ENCODE measurements at places on chromosomes 11 and 22. TPM values are rescaled to one million over a fixed set of nuclear protein-coding genes. Genes with fewer than 3 reads are reported as not detected.

The SPINDOC gene
- 15.7 TPM for total RNA-seq

The UPK3A gene
- not detected for total RNA-seq

The POU2AF1 gene
- total RNA-seq = 5.1 TPM

The TEX12 gene
- total RNA-seq = not detected

The FIBIN gene
- total RNA-seq = 1.6 TPM

The OPCML gene
- not detected for total RNA-seq

DNA sequence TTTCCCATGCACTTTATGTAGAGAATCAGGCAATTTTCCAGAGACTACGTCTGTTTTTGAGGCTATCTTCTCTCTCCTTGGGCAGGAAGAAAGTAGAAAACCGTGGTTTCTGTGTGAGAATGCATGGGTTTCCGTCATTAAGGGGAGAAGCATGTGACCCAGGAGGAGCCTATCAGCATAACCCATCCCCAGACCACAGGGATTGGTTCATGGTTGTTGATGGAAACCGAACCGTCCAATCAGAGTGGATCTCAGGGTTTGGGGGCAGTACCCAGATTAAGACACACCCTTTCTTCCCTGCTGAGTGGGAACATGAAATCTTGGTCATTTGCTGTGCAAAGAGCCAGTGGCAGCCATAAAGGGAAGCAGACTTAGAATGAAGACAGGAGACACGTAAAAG is 517.8 kb downstream of the MN1 start:
- DNase-seq = no peak

- DNase-seq = no peak
These were observed 32.2 kb downstream of the CYTH4 start for GRCh38 chr22:37314315-37315074.

DNA sequence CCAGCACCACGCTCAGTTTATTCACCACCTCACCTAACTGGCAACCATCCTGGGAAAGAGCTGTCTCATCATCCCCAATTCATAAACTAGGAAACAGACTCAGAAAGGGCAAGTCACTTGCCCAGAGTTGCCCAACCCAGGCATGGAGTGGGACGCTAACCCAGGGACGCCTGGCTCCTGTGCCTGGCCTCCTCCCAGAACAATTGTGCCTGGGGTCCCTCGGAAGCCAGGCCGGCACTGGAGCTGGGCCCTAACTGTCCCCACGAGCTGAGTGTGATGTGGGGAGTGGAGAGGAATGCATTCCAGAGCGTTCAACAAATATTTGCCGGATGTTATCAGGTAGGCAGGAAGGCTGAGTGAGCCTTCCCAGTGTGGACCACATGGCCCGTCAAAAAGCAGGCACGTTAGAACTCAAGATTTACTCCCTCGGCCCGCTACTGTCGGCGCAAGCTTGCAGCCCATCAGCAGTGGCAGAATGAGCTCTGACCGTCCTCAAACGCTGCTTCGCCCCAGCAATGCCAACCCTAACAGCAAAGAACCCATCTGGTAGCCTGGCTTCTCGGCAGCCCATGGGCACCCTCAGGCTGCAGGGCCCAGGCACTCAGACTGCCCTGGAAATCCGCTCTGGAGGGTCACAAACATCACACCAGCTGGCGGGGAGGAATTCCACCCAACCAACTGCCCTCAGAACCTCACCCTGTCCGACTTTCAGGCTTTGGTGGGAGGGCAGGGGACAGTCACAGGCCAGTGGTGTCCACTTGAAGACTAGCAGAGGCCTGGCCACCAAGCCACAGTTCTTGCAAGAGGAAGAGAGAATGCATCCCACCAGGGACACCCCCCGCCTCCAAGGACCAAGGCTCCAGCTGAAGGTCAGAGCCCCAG is 35.6 kb downstream of the MYH9 start:
- DNase-seq = no peak

- DNase-seq = no peak
These were observed 13.9 kb downstream of the MUC15 start for GRCh38 chr11:26558190-26558589.

DNA sequence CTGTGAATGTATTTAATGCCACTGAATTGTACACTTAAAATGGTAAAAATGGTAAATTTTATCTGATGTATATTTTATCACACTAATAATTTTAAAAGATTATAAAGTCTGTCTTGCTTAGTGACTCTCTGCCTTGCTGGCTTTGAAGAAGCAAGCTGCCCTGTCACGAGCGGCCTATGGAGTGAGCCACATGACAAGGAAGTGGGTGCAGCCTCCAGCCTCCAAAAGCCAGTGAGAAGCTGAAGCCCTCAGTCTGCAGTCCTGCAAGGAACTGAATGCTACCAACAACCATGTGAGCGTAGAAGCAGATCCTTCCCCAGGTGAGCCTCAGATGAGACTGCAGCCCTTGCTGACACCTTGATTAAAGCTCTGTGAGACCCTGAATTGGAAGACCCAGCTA is 20.0 kb downstream of the C11orf24 start:
- DNase-seq = no peak

DNA sequence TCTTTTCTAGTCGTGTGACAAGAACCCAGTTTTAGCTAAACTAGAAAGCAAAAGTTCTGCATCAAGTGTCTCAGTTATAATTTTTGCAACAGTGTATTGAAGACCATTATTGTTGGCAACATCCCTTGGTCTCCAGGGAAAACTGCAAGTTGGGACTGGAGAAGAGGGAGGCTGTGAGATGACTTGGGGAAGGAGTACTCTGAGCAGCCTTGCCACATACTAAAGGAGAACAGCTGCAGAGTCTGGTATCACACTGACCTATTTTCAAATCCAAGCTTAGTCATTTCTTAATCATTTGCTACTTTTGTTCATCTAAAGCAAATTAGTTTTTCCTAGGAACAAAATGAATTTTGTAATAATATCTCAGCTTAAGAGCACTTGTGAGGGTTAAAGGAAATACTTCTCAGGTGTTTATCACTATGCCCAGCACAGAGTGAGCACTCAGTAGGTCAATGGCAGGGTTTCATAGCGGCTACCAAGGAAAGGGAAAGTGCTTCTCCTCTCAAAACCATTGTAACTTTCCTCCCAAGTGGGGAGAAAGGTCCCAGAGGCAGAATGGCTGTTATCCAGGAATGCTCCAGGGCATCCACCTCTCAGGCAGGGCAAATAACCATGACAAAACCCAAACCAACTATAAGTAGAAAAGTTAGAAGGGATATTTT is 247.1 kb downstream of the C11orf87 start:
- no peak for DNase-seq

DNA sequence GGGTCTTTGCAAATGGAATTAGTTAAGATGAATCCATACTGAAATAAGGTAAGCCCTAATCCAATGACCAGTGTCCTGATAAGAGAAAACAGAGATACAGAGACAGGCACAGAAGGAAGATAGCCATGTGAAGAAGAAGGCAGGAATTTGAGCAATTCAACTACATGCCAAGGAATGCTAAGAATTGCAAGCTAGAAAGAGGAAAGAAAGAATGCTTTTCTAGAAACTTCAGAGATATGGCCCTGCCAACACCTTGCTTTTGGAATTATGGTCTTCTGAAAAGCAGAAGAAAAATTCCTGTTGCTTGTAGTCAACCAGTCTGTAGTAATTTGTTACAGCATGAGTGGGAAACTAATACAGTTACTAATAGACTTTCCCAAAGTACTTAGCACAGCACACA is 111.3 kb downstream of the SLC17A6 start:
- DNase-seq = no peak

- DNase-seq = no peak
These were observed 8.5 kb upstream of the DENND5A start for GRCh38 chr11:9273376-9274336.

- peak; percentile 16 for DNase-seq
These were observed 46.2 kb downstream of the BLID start for GRCh38 chr11:122069707-122070360.

DNA sequence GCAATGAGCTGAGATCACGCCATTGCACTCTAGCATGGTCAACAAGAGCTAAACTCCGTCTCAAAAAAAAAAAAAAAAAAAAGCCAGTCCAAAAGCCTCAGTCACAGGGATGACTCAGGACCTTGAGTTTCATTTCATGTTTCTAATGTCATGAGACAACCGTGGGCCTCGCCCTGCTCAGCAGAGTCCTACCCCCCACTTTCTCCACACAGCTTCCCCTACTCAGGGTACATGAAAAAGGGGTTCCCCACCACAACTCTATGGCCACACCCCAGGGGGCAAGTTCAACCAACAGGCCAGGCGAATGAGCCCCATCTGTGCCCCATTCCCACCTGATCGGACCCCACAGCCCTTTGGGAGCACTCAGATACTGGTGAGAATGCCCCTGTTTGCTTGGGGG is 24.3 kb upstream of the ADA2 start:
- DNase-seq = peak; percentile 57

DNA sequence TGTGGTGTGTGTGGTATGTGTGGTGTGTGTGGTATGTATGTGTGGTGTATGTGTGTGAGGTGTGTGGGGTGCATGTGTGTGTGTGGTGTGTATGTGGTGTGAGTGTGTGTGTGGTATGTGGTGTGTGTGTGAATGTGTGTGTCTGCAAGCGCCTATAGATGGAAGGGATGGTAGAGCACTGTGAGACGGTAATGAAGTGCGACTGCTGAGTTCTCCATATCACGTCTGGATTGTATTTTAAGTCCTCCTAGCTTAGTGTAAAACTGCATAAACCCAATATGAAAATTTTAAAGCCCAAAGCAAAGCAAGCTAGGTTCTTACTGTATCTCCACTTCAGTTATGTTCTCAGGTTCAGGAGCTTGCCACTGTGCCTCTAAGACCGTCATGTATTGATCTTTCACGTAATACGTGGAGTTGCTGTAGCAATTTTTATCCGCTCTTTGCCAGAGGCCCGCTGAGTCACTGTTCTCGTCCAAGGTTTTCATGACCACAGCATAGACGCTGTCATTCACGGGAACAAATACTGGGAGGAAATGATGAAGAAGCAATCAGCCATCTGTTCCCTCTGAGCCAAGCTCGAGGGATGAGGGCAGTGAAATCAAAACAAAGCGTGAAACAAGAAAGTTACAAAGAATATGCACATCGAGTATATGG is 5.5 kb downstream of the PLET1 start:
- DNase-seq = no peak

All from Peyer's patch (tissue), 4 donors.